ENCODE measurements at places on chromosomes 6 and 20. TPM values are rescaled to one million over a fixed set of nuclear protein-coding genes. Genes with fewer than 3 reads are reported as not detected.

TMEM244 gene
- not detected for total RNA-seq

NKX2-2 gene
- total RNA-seq, result 3.1 TPM

OLIG3 gene
- not detected for total RNA-seq

HLA-DRA gene
- not detected for total RNA-seq

DNA sequence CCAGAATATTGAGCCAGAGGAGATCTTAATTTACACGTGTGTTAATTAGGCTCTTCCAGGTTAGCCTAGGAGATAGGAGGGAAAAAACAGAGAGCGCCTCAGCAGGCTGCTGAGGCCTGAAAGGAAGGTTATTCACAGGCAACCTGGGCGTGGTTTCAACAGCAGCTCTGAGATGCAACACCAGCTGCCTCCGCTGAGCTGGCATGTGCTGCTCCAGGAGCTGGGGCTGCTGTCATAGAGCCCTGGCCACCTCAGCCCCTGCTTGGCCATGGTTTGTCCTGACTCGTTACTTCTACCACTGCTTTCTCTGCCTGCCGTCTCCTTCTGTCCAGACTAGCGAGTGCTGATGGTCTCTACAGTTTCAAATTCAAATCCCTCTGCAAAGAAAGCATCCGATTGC is 32.4 kb upstream of the RPP40 start:
- peak; percentile 33 for DNase-seq

- DNase-seq, result no peak
Observed at GRCh38 chr20:12264711-12265110, 347.0 kb downstream of the BTBD3 start.

GRCh38 chr20:46640536-46641311 is 10.5 kb downstream of the SLC13A3 start:
- no peak for DNase-seq

DNA sequence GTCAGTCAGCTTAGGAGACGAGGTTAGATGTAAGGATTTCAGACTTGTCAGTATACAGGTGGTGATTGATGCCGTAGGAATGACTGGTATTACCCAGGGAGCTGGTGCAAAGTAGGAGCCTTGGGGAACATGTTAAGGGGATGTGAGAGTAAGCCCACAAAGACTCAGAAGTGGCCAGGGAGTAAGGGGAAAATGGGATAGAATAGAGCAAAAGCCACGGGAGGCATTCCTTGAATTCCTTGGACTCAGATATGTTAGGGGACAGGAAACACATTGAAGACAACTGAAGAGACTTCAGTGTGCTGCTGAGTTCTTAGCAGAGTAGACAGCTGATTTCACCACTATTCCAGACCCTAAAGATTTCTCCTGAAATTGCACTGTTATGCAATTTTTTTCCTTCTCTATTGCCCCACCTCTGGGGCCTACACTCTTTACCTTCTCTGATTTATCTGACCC is 1.2 kb upstream of the ACAT2 start:
- peak; percentile 26 for DNase-seq

- DNase-seq, result no peak
Observed at GRCh38 chr20:35637276-35637675, 21.6 kb downstream of the SPAG4 start.

- no peak for DNase-seq
Observed at GRCh38 chr6:17015144-17015543, 86.7 kb upstream of the STMND1 start.
